ENCODE measurements at places on chromosomes 11 and 22.

DNA sequence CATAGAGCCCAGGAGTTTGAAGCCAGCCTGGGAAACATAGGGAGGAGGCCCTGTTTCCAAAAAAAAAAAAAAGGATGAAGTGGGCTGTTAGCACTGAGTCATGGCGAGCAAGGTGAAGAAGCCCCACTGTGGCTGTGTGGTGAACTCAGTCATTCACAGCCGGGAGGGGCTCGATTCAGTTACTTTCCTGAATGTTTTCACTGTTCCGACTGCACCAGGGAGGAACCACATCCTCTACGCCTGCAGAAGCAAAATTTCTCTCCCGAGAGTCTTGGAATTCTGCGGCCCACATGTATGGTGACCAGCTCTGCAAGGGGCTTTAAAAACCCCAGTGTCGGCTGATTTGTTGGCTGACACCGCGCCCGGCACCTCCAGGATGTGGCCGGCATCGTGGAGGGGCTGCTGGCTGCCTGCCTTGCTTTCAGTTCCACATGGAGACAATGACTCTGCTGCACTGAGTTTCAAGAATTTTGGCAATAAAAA, 27.8 kb upstream of the GRAMD4 start:
- DNase-seq = no peak

DNA sequence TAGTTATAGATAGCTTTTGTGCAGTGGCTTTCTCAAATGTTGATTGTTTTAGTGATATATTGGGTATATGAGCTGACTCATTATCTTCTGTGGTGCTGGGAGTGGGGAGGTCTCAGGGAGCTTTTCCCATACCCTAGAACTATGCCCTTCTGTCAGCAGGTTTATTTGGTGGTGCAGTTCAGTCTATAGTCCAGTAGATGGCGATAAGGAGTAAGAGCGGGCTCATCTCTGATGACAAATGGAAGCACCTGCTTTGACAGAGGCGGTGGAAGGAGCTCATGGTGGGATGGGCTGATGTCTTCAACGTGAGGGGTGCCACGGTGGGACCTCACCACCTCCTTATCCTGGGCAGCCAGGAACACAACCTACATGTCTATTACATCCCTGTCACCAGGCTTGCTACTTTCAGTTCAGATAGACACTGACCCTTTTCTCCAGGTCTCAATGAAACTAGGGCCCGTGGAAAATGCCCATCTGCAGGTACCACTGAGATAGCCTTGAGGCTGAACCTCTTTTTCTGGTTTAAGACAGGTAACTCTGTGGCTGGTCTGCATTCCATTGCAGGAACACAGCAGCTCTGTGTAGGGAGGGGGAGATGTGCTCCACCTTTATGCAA, 13.0 kb upstream of the OR6A2 start:
- no peak for DNase-seq

GRCh38 chr11:8225589-8226036, 38.1 kb downstream of the LMO1 start:
- DNase-seq = peak; percentile 91

DNA sequence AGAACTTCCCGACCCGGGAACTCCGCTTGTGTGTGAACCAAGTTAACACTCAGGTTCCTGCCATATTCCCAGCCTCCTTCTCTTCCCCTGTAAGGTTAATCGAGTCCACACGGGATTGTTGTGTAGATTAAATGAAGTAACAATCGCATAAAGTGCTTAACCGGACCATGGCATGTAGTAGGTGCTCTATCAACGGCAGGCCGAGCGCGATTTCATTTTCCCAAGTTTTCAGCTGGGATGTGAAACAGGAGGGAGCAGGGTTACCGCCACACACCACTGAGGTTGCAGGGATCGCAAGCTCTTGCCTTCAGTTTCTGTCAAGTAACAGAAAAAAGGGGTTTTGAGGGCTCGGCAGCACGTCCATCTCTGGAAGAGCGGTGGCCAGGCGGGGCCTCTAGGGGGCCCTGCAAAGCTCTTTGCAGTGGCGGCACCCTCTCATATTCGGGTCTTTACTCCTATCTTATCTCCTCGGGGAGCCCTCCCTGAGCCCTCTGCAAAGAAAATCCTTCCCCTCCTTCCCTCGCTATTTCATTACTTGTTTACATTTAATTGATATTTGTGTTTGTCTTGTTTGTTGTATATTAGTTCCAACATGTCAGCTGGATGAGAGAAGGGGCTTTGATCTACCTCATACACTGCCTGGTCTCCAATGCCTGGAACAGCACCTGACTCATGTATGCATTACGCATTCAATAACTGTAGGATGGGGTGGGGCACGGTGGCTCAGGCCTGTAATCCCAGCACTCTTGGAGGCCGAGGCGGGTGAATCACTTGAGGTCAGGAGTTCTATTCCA, 816 bp upstream of the PLEKHA7 start:
- peak; percentile 67 for DNase-seq

DNA sequence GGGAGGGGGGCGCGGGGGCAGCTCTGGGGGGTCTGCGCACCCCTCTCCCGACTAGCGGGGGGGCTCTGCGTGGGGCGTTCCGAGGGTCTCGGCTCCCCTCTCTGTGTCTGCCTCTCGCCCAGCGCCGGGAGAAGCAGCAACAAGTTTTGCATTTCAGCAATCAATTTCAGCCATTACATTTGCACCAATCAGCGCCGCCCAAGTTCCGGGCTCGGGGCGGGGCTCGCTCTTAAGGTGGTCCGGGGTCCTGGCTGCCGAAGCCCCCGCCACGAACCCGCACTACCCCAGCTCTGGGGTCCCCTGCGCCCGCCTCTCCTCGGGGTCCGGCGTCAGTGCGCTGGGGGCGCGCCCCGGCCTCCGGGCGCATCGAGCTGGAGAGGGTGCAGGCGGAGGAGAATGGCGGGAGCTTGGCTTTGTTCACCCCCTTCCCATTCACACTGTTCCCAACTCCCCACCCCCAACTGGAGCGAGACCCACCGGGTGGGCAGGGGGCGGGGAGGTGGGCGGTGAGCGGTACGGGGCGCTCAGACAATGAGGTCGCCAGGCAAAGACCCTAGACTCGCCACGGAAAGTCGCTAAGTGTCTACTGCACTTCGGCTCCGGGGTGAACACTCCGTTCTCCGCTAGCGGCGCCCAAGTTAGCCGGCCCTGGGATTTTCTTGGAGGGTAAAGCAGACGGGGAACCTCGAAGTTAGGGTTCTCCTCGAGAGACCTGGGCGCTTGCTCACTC, at the start of gene MN1:
Gene MN1 (minus strand): TSS at position 141 of the 730 bp plus-strand sequence. CDS start 1,213 bp downstream, outside the sequence.
- DNase-seq = no peak

GRCh38 chr22:34587357-34588356, 478.3 kb upstream of the ISX start:
- DNase-seq = no peak

GRCh38 chr11:12741671-12742216, 67.5 kb downstream of the TEAD1 start:
- DNase-seq = no peak

- DNase-seq = no peak
Measured at GRCh38 chr11:10551845-10552352, 10.9 kb upstream of the RNF141 start.

- no peak for DNase-seq
Measured at GRCh38 chr11:1470681-1471611, 15.6 kb downstream of the MOB2 start.

- DNase-seq = peak; percentile 51
Measured at GRCh38 chr11:119782739-119783072, 53.7 kb upstream of the NECTIN1 start.

DNA sequence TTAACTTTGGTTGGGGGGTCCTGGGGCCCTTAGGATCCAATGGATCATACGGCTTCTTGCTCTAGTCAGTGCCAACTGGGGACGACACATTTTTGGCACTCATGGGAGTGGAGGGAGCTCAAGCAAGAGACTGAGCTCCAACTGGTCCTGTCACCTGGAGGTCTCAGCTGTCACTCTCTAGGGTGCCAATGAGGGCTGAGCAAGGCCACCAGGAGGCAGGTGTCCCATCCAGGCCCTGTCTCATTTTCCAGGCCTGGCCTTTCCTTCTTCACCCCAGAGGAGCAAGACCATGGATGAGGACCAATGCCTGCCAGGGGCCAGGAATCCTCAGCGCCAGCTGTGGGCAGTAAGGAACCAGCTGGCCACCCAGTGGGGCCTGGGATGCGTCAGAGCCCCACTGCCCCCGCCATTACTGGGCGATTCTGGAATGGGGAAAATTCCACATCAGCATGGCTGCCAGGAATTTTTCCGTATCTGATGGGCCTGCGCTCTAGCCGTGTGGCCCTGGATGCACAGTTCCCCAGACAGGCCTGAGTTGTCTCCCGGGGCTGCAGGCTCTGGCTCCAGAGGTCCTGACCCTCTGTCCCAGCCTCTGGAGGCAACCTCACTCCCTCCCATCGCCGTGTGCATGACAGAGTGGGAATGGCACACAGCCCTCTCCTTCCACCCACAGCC, 669 bp upstream of the GAL3ST1 start:
- no peak for DNase-seq

DNA sequence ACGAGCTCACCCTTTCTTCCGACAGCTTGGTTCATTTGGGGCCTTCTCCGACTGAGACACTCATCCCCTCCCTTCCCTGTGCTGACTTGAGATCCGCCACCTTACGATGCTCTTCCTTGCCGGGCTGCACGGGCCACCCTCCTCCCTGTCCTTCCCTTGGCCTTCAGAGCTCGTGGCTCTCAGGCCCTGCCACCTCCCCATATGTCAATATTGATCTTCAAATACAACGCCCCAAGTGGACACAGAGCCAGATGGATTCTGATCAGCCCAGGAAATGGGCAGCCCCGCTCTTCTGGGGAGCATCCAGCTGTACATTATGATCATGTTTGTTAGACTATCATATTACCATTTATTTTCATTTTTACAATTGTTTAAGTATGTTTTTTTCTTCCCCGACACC, 812.8 kb downstream of the TBC1D22A start:
- DNase-seq = no peak

DNA sequence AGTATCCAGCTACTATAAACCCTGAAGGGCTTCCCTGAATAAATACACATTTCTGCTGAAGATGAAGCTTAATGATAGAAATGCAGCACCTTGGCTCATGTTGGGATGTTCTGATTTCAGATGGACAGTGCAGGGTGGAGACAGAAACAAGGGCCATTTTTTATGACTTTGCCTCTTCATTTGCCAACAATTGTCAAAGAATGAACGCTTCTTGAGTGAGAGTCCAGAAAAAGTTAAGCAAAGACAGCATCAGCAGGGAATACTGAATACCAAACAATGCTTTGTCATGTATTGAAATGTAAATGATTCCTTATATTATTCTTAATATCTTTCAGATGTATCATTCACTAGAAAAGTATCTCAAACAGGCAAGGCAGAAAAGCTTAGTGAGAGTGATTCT, 84.9 kb downstream of the TRPC6 start:
- DNase-seq = no peak

DNA sequence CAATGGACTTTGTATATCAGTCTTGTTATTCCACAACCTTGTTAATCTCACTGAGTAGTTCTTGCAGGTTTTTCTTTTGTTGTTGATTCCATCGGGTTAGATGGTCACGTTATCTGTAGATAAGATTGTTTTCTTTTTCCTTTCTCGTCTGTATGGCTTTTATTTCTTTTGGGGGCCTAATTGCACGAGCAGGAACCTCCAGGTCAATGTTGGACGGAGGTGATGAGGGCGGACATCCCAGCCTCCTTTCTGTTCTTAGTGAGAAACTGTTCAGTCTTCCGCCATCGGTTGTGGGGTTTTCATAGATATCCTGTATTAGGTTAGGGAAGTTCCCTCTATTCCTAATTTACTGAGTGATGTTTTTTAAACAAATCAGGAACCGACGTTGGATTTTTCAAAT, 4.8 kb upstream of the PRR33 start:
- DNase-seq = no peak

DNA sequence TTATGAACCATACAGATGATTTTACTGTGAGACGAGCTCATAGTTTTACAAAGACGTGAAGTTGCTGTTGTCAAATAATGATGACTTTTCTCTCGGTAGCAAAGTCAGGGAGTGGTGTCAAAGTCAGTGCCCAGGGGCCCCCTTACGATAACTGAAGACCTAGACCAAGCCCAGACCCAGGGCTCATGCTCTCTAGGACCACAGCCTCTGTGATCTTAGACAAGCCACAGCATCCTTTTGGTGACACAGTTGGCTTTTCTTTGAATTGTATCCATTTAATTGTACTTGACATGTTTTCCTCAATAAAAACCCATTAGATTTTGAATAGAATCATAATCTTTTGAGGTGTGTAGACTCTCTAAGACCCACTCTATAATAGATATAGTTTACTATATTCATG, 17.9 kb upstream of the POGLUT3 start:
- DNase-seq = no peak

DNA sequence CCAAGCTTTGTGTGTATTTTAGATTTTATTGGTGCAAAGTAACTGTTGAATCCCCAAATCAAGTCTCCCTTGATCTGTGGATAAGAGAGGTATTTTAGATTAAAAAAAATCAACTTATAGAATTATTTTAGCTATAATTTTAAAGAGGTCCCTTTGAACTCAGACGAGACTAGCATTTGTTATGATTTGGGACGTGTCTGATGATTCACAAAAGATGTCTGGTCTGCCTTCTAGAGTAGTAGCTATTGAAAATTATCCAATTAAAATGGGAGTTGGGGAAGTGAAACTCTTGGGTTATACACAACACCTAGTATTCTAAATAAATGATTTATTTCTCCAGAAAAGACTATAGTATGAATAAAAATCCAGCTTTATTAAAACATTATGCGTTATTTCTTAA, 227.9 kb upstream of the GRIA4 start:
- DNase-seq = no peak

DNA sequence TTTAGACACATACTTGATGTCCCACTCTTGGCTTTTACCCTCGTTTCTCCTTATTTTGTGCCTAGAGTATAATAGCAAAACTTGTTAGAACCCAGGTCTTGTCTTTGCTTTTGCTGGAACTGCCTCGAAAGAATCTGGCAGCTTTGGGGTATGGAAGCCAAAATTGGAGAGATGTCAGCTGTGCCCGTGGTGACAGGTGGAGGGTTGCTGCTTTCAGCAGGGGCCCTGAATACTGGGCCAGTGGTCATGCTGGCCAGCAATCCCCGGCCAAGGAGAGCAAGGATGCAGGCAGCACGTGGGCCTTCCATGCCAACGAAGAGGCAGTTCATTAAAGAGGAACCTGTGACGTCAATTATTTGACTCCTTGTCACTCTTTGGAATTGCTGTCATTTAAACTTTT, 181.1 kb downstream of the HIPK3 start:
- DNase-seq = no peak
